ENCODE measurements at places on chromosomes 3 and 15.
A peak's percentile ranks its signal among the peaks of the same experiment; 100 is the strongest.

DNA sequence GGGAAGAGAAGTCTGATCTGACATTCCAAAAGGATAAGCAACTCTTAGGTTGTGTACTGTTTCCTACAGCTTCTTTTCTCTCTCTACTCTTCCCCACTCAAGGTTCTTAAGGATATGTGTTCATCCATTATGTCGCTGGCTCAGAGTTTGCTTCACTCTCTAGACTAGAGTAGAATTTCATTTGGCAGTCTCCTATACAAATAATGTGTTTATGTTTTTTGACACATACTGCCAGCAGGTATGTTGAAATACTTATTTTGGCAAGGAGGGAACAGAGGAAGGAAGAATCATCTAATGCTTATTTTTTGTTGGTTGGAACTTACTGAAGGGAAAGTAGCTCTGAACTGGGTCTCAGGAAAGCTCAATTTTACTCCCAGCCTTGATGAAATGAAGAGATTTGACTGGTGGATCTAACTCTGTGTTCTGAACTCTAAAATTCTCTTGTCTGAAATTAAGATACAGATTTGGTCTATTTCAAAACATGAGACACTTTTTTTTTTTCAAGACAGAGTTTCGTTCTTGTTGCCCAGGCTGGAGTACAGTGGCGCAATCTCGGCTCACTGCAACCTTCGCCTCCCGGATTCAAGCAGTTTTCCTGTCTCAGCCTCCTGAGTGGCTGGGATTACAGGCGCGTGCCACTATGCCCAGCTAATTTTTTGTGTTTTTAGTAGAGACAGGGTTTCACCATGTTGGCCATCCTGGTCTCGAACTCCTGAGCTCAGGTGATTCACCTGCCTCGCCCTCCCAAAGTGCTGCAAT, 7.6 kb upstream of the EMC3 start:
- DNase-seq, result no peak

GRCh38 chr3:101701696-101702634, 15.4 kb upstream of the RPL24 start:
- DNase-seq, result no peak

DNA sequence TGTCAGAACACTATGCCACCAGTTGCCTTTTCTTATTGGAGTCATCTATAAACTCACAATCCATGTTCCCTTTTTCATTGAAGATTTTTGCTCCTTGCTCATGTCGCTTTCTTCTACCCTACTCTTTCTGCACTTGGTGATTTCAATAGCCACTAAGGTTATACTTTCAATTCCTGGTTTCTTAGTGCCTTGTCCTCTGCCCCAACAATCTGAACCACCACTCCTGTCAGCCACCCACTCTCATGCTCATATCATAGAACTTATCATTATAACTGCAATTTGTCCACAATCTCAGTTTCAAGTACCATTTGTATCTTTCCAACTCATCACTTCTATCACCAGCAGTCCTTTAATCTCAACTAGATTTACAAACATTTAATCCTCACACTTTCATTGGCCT, 10.0 kb upstream of the GRAMD1C start:
- no peak for DNase-seq

DNA sequence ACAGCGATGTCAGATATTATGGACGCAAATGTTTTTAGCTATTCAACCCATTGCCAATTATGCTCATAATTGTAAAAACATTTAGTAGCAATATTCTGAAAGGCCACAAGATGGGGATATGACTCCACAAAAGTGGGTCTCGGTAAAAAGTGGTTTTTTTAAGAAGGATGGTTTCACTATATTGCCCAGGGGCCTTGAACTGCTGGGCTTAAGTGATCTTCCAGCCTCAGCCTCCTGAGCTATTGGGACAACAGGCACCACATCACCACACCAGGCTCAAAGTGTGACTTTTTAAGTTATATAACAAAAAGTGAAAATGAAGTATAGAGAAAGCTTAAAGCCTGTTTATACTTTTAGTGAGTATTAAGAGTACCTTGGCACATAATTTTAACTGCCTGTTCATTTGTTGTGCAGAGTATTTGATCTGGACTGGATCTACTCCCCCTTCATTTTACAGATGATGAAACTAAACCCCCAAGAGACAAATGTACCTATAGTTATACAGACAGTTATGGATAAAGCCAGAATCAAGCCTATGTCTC, 9.4 kb downstream of the NAA50 start:
- peak; percentile 28 for DNase-seq

DNA sequence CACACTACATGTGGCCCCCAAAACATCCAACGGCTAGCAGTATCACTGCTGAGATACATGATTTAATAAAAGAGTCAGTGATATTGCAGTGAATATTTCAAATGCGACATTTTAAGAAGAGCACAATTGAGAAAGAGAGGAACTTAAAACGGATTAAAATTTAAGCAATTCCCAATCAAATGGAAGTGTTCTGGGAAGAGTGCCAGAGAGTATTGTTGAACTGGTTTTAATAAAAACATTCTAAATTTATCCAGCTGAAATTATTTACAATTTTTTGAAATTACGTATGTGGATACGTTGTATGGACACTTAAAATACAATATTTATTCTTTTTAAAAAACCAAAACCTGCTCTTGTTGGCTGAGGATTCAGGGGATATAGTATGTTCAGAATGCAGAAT, 117.7 kb downstream of the C3orf38 start:
- DNase-seq, result no peak

GRCh38 chr15:88839146-88839545, 35.9 kb downstream of the ACAN start:
- DNase-seq, result no peak

DNA sequence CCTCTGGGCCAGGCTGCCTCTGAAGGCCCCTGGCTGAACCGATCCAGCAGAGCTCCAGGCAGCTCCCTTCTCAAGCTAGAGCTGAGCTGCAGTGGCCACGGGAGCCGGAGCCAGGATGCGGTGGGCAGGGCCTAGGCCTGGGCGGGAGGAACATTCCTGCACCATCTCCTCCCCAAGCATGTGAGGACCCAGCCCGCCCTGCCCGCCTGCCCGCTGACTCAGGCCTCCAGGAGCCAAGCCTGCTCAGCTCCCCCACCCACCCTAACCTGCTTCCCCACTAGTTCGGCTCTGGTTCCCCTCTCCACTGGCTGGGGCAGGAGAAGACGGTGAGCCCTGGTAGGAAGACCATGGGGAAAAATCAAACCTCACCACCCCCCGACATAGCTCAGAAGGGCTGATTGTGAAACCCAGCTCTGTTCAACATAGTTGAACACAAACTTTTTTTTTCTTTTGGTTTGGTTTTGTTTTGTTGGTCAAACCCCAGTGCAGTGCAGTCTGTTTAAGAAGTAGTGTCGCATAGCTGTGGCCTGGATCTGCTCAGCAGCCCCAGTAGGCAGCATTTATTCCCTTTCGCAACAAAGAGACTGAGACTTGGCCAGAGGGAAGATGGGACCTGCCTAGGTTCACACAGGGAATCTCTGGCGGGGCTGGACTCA, 13.5 kb downstream of the SNX33 start:
- peak; percentile 92 for DNase-seq

- no peak for DNase-seq
Observed at GRCh38 chr3:115087512-115087911, 59.6 kb downstream of the ZBTB20 start.

GRCh38 chr3:171778493-171778892, 31.8 kb downstream of the PLD1 start:
- no peak for DNase-seq

DNA sequence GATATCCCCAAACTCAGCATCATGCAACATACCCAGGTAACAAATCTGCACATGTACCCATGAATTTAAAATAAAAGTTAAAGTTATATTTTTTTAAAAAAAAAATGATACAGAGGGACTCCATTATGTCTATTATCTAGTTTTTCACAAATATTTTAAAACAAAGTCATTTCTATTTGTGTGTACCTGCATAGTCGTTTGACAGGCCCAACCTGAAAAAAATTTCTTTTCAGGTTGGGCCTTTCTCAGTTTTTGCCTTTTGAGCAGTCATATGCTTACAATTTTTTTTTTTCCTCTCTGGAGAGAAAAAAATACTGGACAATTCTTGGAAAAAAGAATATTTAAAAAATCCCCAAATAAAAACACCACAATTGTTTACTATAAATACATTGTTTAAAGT, 459.5 kb downstream of the FOXP1 start:
- DNase-seq, result no peak

DNA sequence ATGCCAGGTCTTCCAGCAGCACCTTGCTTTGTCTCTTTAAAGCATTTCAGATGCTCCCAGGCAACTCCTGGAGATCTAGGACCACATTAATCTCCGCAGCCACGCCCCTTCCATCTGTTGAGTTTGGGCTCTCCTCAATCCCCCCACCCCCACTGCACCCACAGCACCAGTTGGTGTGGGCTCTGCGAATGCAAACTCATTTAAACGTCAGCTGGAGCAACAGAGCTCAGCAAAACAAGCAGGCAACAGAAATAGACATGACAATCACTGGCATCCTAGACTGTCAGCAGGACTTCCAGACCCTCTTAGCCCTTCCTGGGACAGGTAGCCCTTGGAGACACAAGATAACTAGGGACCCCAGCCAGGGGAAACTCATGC, 106.9 kb downstream of the LSM3 start:
- DNase-seq, result no peak

GRCh38 chr3:15844889-15845288, 47.1 kb upstream of the ANKRD28 start:
- DNase-seq, result no peak

DNA sequence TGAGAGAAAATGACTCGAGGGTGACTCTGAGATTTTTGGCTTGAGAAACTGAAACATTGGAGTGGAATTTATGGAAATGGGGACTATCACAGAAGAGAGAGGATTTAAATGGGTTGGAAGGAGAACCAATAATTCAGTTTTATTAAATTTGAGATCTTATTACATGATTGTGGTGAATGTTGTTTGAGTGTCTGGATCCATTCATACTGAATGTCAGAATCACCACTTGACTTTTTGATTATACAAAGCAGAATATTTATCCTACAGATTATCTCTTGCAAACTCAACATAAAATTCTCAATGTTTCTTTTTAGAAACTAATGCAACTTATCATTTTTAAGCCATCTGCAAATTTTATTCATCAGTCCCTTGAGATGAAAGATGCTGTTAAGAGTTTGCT, 332.8 kb downstream of the CNTN3 start:
- DNase-seq, result no peak

DNA sequence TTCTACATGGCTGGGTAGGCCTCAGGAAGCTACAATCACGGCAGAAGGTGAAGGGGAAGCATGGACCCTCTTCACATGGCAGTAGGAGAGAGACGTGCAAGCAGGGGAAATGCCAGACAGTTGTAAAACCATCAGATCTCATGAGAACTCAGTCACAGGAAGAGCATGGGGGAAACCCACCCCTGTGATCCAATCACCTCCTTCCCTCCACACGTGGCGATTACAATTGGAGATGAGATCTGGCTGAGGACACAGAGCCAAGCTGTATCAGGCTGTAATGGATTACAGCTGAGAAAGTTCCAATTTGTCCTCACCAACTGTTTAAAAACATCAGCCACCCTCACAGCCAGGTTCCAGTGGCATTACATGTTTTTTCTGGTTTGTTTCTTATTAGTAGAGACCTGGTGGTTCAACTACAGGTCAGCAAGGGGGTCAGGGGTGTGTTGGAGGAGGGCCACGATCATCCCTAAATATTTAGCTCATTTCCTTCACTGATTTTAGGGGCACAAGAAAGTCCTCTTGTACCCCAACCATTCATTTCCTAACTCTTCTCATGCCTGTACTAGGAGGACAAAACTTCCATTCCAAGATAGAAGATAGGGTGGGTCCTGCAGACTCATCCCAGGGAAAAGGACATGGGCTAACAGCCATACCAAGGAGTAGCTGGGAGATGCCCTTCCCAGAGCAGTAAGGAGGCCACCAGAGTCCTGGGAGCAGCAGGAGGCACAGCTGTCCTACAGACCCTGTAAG, 54.4 kb downstream of the ANXA2 start:
- peak; percentile 28 for DNase-seq

DNA sequence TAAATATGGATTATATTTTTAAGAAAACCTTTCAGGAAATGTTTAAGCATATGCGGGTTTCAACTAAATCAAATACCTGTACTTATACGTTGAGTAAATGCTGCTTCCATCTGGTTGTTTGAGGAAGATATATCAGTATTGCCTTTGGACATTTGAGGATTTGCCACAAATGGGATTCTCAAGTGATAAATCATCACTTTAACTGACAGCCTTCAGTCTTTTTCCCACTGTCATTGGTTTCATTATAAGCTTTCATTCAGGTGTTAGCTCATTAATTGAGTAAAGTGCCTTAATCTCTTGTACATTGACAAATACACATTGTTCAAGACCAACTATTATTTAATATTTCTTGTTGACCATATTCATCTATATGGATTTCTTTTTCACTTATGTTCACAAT, 217.2 kb downstream of the EDEM1 start:
- DNase-seq, result no peak

DNA sequence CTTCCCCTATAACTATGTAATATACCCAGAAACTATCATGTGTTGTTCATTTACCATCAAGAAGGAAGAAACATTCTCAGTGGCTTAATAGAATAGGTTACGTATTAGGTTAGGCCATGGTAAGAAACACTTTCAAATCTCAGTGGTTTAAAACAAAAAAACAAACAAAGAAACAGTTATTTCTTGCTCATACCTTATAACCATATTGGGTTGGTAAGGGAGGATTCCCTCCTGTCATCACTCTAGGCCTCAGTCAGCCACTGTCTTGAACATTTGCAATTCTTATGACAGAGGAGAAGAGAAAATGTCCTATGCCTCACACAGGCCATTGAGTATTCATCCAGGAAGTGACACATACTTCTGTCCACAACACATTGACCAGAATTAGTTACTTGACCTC, 727.7 kb upstream of the NECTIN3 start:
- peak; percentile 4 for DNase-seq

GRCh38 chr3:145959457-145960088, 201.4 kb downstream of the PLOD2 start:
- no peak for DNase-seq

GRCh38 chr15:81968691-81969090, 77.1 kb downstream of the MEX3B start:
- DNase-seq, result no peak
